NCI-H460 (cell line): ENCODE measurements at places on chromosomes 3 and 15. TPM values are rescaled to one million over a fixed set of nuclear protein-coding genes. Genes with fewer than 3 reads are reported as not detected.

DNA sequence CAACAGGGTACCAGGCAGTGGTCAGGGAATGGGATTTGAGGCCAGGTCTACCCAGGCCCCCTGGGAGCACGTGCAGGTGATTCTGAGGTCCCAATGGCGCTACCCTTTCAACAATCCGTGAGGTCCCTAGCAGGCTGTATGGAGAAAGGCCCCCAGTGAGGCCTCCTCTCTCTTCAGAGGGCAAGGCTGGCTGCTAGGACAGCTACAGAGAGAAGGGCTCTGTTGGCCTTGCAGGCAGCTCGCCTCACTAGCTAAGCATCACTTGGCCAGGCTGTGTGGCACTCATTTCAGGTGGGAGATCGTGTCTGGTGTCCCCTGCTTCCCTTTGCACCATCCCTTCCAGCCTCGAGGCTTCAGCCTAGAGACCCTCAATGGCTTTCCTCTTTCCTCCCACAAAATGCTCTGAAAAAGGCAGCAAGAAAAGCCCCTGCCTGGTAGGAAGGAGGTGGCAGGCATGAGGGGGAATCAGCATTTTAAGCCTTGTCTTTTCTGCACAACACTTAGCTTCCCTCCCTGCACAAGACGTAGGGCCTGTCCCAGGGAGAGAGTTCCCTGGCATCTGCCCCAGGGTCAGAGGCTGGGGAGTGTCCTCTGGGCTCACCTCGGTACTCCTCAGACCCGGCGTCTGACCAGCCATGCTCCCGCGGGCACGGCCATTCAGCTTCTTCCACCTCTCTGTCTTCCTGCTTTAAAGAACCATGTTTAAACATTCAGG is 111.8 kb downstream of the ASB7 start:
- no peak for DNase-seq

The CD96 gene
- not detected in 2 replicates for total RNA-seq

GRCh38 chr3:172396400-172396799 is 51.9 kb downstream of the GHSR start:
- DNase-seq = no peak

DNA sequence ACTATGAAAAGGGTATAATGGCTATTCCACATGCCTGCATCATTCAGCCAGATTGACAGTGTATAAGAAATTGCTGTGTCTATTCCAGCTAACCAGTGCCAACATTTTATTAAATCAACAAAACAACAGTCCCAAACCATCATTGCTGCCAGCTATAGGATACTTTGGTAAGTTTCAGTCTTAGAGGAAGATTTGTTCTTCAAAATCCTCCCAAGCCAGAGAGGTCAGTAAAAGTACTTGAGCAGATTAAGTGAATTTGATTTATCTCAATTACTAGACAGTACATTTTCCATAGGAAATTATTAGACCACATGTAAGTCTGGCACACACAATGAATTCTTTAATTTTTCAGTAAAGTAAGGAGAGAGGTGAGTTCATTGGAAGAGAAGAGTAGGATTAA is 50.7 kb downstream of the TFG start:
- no peak for DNase-seq

DNA sequence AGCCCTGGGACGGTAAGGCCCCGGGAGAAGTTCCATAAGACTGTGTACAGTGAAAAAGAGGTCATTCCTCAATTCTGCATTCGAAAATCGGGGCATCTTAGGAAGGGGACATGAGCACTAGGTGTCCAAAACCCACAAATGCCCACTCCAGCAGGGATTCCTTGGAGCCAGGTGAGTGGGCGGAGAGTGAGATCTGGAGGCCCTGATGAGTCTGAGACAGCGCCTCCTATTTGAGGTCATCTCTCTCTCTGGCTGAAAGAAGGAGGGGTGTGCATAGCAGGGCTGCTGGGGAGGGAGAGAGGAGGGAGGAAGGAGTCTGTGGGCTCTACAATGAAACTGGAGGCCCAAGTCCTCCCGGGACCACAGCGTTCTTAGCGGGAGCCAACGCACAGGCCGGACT is 38.1 kb upstream of the LACTB start:
- no peak for DNase-seq

DNA sequence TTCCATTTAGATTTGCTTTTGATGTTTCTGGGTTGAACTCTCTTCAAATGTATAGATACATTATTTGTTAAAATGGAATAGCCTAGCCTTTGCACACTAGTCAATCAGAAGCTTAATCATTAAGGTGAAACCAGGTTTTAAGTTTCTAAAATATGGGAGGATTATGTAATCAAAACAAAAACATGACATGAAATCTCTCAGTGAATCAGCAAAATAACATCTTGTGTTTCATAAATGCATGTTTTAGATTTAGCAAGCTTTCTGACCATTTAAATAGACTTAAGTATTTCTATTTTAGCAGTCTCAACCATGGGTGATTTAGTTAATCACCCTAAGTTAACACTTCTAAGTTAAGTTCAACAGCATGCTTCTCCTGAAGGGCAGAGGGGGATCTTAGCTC is 11.3 kb downstream of the GTF2E1 start:
- no peak for DNase-seq

The EAF2 gene
- total RNA-seq = 1.7 and 2.3 TPM in 2 replicates

GRCh38 chr15:66233487-66234415 is 19.8 kb downstream of the MEGF11 start:
- peak; percentile 47 for DNase-seq

- DNase-seq = no peak
Observed at GRCh38 chr3:104392327-104392726, 974.4 kb upstream of the ALCAM start.

DNA sequence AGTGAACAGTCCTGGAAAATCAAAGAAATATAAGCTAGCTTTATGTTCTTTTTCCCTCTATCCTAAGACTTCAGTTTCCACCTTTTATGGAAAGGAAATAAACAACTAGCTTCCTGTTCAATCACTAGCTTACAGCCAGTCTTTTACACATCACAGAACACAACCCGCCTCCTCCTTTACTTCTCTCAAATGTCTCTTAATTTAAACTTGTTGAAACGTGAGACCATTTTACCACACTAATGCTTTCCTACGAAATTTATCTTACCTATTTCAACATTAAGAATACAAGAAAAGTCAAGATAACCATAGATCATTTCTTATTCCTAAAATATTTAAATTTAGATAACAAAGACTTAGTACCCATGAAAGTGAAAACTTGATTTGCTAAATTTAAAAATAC is 6.2 kb downstream of the PRTG start:
- no peak for DNase-seq

DNA sequence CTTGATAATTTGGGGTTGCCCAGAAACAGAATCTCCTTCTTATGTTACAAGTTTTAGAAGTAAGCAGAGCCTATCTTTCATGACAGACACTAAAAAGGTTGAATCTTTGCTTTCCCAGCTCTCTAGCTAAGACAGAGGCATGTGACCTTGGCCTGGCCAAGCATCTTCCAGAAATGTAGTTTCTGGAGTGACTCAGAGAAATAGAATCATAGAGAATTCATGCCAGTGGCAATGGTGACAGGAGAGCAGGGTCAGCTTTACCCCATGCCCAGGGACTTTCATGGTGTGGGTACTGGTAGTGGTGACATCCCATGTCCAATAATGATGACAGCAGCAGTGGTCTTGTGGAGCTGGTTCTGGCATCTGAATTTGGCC is 4.0 kb upstream of the PARP6 start:
- DNase-seq = no peak

The NPAP1 gene
- total RNA-seq = not detected in 2 replicates

DNA sequence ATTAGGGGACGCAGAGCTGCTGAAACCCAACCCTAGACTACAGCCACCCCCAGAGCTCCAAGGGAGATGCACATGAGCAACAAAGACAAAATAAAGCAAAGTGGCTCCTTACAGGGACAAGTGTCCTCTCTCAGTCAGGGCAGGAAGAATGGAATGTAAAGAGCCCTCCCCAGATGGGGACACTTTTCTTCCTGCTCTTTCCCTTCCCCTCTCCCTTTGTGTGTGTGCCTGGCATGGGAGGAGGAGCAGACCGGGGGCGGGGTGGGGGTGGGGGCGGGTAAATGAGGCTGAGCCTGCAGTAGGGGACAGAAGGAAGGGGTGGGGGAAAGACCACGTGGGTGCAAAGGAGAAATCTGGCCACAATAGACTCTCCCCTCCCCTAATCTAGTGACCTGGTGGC is 37.4 kb downstream of the ACAA1 start:
- DNase-seq = no peak

DNA sequence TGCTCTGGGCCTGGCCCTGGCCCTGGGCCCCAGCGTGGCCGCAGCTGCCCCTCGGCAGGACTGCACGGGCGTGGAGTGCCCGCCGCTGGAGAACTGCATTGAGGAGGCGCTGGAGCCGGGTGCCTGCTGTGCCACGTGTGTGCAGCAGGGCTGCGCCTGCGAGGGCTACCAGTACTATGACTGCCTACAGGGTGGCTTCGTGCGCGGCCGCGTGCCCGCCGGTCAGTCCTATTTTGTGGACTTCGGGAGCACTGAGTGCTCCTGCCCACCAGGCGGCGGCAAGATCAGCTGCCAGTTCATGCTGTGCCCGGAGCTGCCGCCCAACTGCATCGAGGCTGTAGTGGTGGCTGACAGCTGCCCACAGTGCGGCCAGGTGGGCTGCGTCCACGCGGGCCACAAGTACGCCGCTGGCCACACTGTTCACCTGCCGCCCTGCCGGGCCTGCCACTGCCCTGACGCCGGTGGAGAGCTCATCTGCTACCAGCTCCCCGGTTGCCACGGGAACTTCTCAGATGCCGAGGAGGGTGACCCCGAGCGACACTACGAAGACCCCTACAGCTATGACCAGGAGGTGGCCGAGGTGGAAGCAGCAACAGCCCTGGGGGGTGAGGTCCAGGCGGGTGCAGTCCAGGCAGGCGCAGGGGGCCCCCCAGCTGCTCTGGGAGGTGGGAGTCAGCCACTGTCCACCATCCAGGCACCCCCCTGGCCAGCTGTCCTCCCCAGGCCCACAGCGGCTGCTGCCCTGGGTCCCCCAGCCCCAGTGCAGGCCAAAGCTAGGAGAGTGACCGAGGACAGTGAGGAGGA is 21.7 kb downstream of the FBLN2 start:
- DNase-seq = no peak
